WERI-Rb-1 (cell line): ENCODE measurements at places on chromosomes 2 and 18.

DNA sequence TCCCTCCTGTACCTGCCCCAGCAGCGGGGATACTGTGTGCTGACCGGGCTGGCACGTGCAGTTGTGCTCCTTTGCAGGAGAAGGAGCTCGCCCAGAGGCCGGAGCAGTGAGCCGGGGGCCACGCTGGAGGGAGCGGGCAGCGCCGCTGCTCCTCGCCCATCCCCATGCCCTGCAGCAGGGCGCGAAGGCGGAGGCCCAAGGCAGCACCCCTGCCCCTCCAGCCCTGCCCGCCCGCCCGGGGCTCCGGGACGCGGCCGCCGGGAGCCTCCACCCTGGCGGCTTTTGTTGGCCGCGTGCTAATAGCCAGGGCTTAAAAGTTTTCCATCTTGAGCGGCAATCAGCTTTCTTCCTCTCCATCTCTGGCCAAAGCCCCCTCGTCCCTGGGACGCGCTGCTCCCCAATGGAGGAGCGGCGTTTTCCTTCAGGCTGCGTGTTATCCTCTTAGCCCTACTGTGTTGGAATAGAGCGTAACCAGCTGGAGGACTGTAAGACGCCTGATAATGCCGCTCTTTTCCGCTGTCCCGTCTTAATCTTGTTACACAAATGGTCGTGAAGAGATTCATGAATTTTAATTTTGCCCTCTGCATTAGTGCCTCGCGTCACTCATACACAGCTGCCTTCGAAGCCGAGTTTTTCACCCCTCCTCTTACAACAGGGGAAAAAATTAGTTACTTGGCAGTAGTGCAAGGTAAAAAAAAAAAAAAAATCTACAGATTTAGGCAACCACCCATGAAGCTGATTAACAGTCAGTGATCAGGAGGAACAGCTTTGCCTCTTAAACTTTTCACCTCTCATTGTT is 172.9 kb upstream of the SIX3 start:
- DNase-seq, result peak; percentile 90

DNA sequence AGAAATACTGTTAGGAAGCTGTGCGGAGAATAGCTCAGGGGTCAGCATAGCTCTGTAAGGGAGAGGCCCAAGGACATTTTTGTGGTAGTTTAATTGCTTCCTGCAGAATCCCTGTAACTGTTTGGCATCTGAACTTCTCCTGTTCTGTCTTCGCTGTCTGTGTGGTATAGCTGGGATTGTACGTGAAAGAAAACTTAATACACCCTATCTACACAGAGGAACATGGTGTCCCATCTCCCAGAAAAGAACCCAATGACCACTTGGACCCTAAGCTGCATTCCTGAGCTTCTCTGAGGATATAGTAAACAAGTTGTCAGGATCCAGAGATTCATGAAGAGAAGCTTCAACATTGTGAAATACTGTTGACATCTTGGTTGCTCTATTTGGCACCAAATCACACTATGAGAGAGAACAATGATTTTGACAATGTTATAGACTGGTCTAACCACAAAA is 81.3 kb downstream of the CDC42EP3 start:
- no peak for DNase-seq

DNA sequence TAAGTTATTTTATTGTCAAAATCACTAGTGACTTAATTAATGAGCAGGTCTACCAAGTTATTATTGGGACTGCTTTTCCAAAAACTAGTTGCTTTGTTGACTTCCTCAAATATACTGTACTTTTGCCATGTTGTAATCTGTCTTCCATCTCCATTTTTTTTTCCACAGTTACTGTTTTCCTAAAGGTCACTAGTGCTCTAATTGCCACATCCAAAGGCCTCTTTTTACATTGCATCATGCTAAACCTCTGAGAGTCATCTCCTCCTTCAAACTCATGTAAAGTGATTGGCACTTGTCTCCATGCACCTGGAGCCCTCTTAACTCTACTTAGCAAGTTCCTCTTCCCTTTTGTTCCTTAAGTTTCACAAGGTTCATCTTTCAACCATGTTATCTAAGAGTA is 11.8 kb downstream of the PMAIP1 start:
- DNase-seq, result no peak

- no peak for DNase-seq
Observed at GRCh38 chr18:33901894-33902512, 322.7 kb downstream of the NOL4 start.

- no peak for DNase-seq
Observed at GRCh38 chr18:56559044-56559443, 79.3 kb downstream of the TXNL1 start.

GRCh38 chr2:223180463-223180862 is 128.5 kb downstream of the KCNE4 start:
- no peak for DNase-seq

GRCh38 chr2:102042196-102043081 is 50.7 kb downstream of the IL1R2 start:
- no peak for DNase-seq

DNA sequence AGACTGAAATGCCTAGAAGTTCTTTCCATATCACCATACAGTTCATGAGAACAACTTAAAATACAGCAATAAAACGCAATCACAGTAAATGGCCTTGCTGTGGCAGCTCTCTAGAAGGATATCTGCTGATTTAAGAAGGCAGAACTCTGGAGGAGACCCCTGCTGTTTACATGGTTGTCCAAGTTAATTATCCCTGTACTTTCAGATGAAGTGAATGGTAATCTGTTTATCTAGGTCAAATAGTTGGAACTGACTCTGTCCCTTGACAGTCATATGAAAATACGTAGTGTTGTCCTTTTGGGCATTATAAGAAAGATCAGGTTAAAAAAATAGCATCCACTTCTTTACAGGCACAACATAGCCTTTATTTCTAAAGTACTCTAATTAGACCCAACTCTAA is 115.6 kb downstream of the COLEC12 start:
- peak; percentile 45 for DNase-seq

DNA sequence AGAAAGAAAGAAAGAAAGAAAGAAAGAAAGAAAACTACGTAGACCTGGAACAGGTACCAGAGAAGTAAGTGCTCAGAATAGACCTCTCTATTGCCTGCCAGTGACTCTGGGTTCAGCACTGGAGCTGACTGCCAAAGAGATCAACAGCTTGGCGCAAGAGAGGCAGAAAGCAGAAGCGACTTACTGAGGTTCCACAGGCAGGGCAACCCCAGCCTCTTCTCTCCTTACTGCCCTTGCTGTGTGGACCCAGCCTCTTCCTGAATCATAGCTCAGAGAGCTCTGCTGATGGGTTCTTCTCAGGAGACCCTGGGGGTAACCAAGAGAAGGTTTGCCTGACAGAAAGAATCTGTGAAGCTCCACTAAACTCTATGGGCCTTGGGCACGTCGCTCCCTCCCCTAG is 7.1 kb downstream of the CAPN13 start:
- DNase-seq, result no peak

GRCh38 chr2:179268277-179268925 is 3.8 kb upstream of the SESTD1 start:
- DNase-seq, result no peak

DNA sequence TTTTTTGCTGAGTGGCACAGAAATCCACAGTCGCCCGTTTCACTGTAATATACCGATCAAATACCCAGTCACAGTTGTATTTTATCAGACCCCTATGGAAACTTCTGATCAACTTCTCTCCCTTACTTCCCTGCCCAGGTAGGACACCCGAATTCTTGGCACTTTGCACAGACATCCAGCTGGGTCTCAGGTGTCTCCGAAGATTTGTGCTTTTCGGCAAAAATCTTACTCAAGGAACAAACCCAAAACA is 596 bp downstream of the MREG start:
- no peak for DNase-seq

- DNase-seq, result no peak
Observed at GRCh38 chr2:173958198-173958846, 6.9 kb downstream of the SP3 start.
